ENCODE measurements at places on chromosomes 11 and 22.
A peak's percentile ranks its signal among the peaks of the same experiment; 100 is the strongest.

DNA sequence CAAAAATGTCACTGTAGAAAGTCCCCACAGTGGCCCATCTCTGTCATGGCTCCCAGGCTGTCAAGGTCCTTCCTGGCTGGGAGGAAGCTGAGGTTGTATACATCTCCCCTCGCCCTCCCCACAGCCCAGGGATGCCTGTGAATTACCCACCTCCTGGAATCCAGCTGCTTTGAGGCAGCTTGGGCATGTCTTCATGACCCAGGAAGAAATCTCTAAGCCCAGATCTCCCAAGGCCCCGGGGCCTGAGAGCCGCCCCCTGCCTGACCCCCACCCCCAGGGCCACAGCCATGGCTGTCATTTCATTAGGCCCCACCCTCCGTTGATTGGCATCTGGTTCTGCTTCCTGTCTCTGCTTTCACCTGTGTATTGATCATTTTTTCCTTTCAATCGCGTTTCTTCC is 207.5 kb downstream of the TBC1D22A start:
- H3K4me3 ChIP-seq = no peak overlapping the region
- H3K27ac ChIP-seq = peak overlapping the region; percentile 80
- peak; percentile 52 for DNase-seq

DNA sequence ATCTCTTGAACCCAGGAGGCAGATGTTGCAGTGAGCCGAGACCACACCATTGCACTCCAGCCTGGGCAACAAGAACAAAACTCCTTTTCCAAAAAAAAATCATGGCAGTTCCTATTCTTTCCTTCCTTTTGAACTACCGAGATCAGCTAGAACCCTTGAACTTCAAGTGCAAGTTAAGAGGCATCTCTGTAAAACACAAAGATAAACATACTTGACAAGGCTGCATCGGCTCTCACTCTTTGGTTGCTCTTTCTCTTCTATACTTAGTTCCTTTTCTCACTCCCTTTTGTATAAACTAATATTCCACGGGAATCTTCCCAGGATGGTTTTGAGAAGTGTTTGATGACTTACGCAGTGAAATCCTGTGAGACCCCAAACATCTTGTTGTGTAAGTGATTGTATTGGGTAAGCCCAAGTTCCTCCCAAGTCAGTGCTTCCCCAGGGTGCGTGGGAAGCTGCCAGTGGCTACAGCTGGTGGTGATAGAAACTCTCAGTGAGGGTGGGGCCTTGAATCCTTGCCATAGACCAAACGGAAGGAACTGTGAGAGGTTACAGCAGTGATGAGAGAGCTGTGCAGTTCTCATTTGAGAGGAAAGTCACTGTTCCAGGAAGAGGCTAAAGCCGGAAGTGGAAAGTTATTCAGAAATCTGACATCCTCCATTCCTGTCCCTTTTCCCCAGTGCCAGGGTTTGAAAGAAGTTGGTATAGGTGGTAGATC is 24.1 kb upstream of the CDC42EP2 start:
- H3K4me3 ChIP-seq = no peak overlapping the region
- no peaks in the 10 kb centered on the region for H3K4me1 ChIP-seq
- peaks cover 57% of the 10 kb centered on the region for H3K36me3 ChIP-seq
- no peak overlapping the region for H3K27ac ChIP-seq
- H3K27me3 ChIP-seq = no peaks in the 10 kb centered on the region

GRCh38 chr11:64998141-64998540 is 1.4 kb upstream of the BATF2 start:
- no peaks in the 10 kb centered on the region for H3K36me3 ChIP-seq
- peaks cover 15% of the 10 kb centered on the region for H3K4me1 ChIP-seq
- peaks cover 6% of the 10 kb centered on the region for H3K27me3 ChIP-seq

DNA sequence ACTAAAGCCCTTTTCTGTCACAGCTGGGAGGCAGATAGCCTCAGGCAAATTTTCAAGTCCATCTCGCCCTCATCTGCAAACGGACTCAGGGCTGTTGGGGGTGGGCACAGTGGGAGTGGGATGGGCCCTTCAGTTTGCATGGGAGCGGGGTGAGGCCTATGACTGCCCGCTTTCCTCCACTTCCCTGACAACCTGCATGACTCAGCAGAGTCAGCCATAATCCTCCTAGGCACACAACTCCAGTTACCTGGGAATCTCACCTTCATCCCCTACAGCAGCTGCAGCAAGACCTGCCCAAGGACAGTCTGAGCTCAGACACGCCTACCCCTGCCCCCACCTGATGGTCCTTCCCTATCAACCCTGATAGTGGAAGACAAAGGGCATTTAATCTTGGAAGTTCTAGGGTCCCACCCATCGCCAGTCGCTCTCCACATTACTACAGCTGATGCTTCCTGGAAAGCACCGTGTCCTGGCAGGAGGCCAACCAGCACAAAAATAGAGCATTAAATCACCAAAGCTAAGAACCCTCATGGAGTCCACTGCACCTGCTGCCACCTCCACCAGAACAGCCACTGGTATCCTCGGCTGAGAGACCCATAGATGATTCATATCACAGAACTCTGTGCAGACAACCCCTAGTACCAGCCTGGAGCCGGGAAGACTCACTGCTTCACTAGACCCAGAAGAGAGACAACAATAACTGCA is 319.3 kb downstream of the DCDC1 start:
- no peak overlapping the region for H3K4me3 ChIP-seq
- H3K27me3 ChIP-seq = no peaks in the 10 kb centered on the region
- no peak overlapping the region for H3K27ac ChIP-seq
- H3K36me3 ChIP-seq = no peaks in the 10 kb centered on the region
- DNase-seq = no peak
- no peaks in the 10 kb centered on the region for H3K4me1 ChIP-seq

DNA sequence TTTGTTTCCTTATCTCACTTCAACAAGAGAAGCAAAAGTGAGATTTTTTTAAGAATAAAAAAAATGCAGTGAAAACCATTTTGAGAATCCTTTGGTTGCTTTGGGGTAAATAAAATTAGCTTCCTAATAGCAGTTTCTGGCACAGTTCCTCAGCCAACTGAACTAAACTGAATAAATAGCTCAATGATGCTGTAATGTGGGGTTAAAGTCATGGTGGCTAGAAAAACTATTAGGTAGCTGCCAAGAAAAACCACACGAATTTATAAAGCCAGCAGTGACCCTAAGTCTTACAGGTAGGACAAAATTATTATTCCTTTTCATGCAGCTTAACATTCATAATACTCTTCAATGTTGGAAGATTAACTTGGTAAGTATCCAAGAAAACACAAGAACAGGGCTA is 142.4 kb downstream of the APIP start:
- DNase-seq = no peak
- H3K27me3 ChIP-seq = peaks cover 26% of the 10 kb centered on the region
- no peaks in the 10 kb centered on the region for H3K4me1 ChIP-seq
- no peak overlapping the region for H3K4me3 ChIP-seq

DNA sequence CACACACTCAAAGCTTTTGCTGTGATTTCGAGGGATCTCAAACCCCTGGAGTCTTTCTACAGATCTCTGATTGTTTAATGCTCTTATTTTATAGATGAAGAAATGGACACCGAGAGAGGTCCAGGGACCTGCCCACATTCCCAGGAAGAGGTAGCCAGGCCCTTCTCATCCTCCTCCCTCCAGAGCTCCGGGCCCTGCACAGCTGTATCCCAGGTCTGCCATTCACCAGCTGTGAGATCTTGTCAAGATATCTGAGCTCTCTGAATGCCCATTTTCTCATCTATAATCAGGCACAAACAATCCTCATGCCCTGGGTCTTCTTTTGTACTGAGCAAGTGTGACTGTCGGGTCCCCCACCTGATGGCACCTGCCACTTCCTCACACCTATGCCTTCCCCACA is 98.2 kb upstream of the ALX4 start:
- H3K36me3 ChIP-seq = no peaks in the 10 kb centered on the region
- no peaks in the 10 kb centered on the region for H3K4me1 ChIP-seq
- peaks cover 8% of the 10 kb centered on the region for H3K27me3 ChIP-seq
- no peak overlapping the region for H3K27ac ChIP-seq

GRCh38 chr11:120109531-120109930 is 28.4 kb downstream of the TRIM29 start:
- H3K27ac ChIP-seq = no peak overlapping the region
- no peak for DNase-seq
- peaks cover 7% of the 10 kb centered on the region for H3K27me3 ChIP-seq
- H3K4me1 ChIP-seq = no peaks in the 10 kb centered on the region

GRCh38 chr22:22894740-22895731 is 7.4 kb downstream of the IGLL5 start:
- no peak for DNase-seq
- H3K27ac ChIP-seq = no peak overlapping the region
- H3K4me3 ChIP-seq = no peak overlapping the region
- peaks cover 26% of the 10 kb centered on the region for H3K27me3 ChIP-seq
- H3K36me3 ChIP-seq = no peaks in the 10 kb centered on the region

DNA sequence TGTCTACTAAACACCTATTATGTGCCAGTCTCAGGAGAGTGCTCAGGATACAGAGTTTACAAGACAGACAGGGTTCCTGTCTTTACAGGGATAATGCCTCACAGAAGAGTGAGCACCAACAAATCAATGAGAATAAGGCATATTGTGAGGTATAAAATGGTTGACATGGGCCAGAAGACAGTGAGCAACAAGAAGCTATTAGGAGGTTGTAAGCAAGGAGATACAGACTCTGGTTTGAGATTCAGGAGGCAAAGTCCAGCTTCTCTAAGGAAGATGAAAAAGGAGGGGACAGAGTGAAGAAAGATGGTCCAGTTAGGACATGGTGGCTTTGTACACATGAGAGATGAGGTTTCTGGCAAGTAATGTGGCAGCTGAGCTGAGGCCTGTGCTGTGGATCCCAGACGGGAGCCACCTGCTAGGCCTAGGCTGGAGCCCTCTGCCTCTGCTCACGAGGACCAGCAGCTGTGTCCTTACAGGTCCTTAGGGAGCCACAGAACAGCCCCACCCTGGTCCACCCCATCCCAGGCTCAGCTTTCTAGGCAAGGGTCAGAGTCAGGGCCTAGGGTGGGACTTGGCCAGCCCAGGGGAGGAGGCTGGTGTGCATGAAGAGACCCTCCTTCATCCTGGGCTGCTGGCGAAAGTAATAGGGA is 110.5 kb downstream of the ZNF280B start:
- H3K36me3 ChIP-seq = no peaks in the 10 kb centered on the region
- H3K4me3 ChIP-seq = no peak overlapping the region
- no peak overlapping the region for H3K27ac ChIP-seq
- H3K27me3 ChIP-seq = peaks cover 2% of the 10 kb centered on the region
- no peak for DNase-seq

DNA sequence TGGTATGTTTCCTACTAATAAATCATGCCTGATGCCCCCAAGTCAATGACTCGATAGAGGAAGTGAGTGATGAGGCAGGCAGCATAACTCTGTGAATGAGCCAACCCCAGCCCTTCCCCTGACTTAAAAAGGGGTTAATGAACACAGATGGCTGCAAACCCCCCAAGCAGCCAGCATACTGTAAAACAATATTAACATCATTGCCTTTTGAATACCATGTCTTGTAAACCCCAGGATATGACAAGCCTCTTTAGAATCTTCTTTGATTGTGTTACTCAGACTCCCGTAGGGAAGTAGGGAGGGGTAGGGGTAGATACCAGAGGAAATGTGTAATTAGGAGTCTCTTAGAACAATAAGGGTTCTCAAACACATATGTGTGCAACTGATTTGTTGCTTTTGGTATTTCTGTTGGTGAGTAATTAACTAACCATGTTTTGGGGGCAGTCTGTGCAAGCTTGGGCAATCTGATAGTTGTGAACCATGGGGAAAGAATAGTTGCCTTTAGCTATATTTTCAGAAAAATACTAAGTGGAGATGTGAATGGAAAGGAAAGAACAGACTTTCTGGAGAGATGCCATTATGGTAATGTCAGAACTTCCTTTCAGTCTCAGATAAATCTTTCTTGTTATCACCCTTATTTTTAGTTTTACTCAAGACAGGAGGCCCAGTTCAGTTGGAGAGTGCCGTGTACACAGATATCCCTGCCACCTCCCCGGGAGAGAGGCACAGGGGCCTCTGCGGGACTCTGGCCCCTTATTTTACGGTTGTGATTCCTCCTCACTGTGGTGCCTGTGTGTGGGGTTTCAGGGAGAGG is 701.8 kb downstream of the NTM start:
- peaks cover under 1% of the 10 kb centered on the region for H3K27me3 ChIP-seq
- H3K36me3 ChIP-seq = no peaks in the 10 kb centered on the region
- H3K4me3 ChIP-seq = no peak overlapping the region
- no peak for DNase-seq
- no peaks in the 10 kb centered on the region for H3K4me1 ChIP-seq
- H3K27ac ChIP-seq = no peak overlapping the region

GRCh38 chr11:27076121-27076589 is 35.5 kb downstream of the BBOX1 start:
- DNase-seq = no peak
- no peaks in the 10 kb centered on the region for H3K4me1 ChIP-seq
- H3K27me3 ChIP-seq = no peaks in the 10 kb centered on the region
- no peak overlapping the region for H3K4me3 ChIP-seq

GRCh38 chr11:72497731-72498130 is 63.4 kb upstream of the CLPB start:
- no peak overlapping the region for H3K27ac ChIP-seq
- H3K4me3 ChIP-seq = no peak overlapping the region
- peaks cover 8% of the 10 kb centered on the region for H3K4me1 ChIP-seq

GRCh38 chr22:39994041-39994565 is 651 bp upstream of the FAM83F start:
- H3K27me3 ChIP-seq = peaks cover 12% of the 10 kb centered on the region
- peak overlapping the region; percentile 62 for H3K4me3 ChIP-seq
- H3K4me1 ChIP-seq = peaks cover 16% of the 10 kb centered on the region
- H3K27ac ChIP-seq = peak overlapping the region; percentile 74
- H3K36me3 ChIP-seq = no peaks in the 10 kb centered on the region
- peak; percentile 86 for DNase-seq

DNA sequence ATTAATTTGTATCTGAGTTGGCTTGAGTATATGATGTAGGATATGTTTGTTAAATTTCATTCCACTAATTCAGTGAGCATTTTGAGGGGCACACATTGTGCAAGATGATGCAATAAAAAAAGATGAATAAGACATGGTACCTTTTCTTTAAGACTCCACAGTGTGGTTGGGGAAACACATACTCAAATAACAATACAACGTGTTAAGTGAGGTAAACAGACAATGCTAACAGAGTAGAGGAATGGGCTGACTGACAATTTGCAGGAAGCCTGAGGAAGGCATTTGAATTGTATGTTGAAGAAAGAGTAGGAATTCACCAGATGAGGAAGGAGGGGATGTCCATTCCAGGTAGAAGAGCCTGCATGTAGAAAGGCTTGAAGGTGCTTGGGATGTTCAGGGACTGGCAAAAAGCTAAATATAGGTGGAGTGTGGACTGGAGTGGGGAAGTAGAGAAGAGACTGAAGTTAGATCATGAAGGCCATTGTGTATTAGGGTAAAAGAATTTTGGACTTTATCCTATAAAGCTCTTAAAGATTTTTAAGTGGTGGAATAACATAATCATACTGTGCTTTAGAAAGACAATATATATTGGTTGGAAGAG is 6.8 kb downstream of the RNF169 start:
- H3K4me1 ChIP-seq = peaks cover 30% of the 10 kb centered on the region
- no peak for DNase-seq
- peaks cover 11% of the 10 kb centered on the region for H3K36me3 ChIP-seq
- H3K4me3 ChIP-seq = no peak overlapping the region
- no peaks in the 10 kb centered on the region for H3K27me3 ChIP-seq

GRCh38 chr11:104343578-104343977 is 179.6 kb upstream of the PDGFD start:
- H3K27ac ChIP-seq = no peak overlapping the region
- no peak overlapping the region for H3K4me3 ChIP-seq
- DNase-seq = no peak

GRCh38 chr11:25615069-25615468 is 716.9 kb upstream of the ANO3 start:
- DNase-seq = no peak
- no peaks in the 10 kb centered on the region for H3K27me3 ChIP-seq
- H3K4me1 ChIP-seq = no peaks in the 10 kb centered on the region
- H3K27ac ChIP-seq = no peak overlapping the region

Data from activated CD8-positive, alpha-beta T cell treated with anti-CD3 and anti-CD28 coated beads for 36 hours (primary cell).